Epithelial cell of prostate (primary cell): ENCODE measurements at places on chromosomes 7 and 10.

DNA sequence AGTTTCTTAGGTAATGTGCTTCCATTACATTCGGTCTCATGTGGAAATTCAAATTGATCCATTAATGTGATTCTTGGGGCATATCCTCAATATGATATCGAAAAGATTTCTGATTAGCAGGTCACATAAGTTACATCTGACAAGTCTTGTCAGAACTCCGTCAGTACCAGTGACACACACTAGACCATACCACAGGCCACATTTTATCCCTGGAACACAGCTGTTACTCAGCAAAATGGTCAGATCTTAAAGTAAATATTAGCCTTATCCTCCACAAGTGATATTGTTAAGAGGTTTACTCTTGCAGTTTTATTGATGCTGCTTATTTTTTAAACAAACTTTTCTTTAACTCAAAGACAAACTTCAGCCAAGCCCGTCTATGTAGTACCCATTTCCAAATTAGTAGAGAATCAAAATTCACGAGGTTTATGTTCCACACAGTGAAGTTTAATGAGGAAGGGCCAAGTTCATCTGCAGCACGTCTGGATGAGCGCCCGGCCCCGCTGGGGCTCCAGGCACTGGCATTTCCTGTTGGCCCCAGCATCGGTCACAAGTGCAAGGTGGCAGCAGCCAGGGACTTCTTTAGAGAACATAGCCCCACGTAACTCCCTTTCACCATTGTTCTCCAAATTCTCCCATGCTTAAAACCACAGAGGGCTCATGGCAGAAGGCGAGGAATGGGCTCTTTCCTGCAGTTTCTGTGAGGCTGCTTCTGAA lies 132.2 kb downstream of the VIPR2 start:
- DNase-seq, result no peak

- DNase-seq, result no peak
Measured at GRCh38 chr10:32893434-32893833, 64.6 kb downstream of the ITGB1 start.

GRCh38 chr7:42478717-42479116 lies 241.7 kb upstream of the GLI3 start:
- no peak for DNase-seq

- DNase-seq, result no peak
Measured at GRCh38 chr10:129415215-129416140, 51.6 kb upstream of the MGMT start.

DNA sequence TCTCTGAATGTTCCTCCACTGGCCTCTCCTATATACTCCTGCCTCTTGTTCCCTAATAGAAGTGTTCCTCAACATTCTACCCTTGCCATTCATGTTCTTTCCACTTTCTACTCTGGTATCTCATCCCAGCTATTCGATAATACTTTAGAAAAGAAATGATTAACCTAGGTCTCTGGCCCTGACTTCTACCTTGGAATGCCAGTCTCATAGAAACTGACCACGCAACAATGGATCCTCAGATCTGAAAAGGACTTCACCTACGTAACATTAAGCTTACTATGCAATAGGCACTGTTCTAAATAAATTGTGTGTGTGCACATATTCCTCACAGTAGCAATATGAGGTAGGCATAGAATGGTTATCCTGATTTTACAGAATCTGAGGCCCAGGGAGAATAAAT lies 234.5 kb downstream of the DNAJC1 start:
- no peak for DNase-seq

DNA sequence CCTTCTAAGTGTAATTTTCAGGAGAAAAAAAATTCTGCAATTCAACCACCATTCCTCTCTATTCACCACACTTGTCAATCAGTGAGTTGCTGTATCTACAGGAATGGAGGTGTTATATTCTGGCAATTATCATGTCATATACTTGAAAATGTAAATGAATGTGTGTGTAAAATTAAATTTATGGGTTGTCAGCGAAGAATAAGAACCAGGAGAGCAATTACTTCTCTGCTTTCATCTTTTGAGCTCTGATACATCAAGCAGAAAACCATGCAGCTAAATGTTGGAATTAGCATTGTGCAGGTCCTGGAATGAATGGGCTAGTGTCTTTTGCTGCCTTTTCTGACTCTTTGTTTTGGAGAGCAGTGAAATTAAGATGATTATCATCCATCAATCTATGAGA lies 207.6 kb downstream of the FOXP2 start:
- no peak for DNase-seq

DNA sequence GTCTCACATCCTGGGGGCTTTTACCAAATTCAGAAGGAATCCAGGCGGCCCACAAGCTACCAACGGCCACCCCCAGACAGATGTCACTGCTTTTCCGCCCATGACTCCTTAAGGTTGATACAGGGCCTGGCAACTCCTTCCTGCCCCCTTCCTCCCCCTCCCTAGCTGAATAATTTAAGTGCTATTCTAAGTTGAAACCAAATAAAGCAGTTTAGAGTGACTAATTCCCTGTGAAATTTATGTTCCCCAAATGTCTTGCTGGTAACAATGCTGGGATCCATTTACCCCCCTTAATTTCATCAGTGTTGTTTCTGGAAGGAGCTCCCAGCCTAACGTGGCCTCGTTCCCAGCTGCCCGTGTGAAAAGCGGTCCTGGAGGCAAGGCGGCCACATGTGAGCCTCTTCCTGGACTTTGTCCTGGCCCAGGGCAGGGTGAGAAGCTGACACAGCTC lies 109.6 kb downstream of the TMEM130 start:
- no peak for DNase-seq

GRCh38 chr7:15558756-15559155 lies 3.1 kb downstream of the AGMO start:
- DNase-seq, result no peak

DNA sequence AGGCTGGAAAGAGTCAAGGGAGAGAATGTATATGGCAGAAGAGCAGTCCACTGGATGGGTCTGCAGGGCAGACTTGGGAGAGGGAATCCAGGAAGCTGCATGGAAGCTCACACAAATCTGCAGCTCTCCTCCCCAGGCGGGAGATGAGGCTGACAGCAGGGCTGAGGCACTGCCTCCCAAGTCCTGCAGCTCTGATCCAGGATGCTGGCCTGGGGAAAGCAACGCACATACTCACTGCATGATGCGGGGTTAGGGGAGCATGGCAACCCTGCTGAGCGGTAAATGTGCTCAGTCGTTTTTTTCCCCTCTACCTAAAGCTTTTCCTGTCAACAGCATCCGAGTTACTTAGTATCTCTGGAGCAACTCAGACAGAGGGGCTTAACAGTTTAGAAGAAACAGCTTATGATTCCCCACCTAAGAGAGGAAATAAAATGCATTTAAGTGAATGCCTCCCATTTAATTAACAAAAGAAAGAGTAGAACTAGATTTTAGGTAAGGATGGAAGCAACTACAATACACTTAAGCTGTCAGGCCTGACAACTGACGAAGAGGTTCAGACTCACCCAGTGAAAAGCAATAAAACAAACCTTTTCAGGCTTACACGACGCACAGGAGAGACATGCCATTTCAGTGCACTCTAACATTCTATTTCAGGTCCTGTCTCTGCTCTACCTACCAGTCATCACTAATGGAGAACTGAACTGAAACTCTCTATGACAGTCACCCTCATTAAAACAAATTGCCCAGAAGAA lies 37.0 kb downstream of the CHCHD3 start:
- no peak for DNase-seq

- peak; percentile 33 for DNase-seq
Measured at GRCh38 chr7:88243345-88243909, 23.6 kb upstream of the SRI start.

GRCh38 chr7:26011039-26011696 lies 140.8 kb upstream of the NFE2L3 start:
- DNase-seq, result no peak

- no peak for DNase-seq
Measured at GRCh38 chr7:142773937-142774744, 3.4 kb downstream of the PRSS2 start.

- no peak for DNase-seq
Measured at GRCh38 chr10:30587522-30588031, 42.0 kb downstream of the LYZL2 start.

DNA sequence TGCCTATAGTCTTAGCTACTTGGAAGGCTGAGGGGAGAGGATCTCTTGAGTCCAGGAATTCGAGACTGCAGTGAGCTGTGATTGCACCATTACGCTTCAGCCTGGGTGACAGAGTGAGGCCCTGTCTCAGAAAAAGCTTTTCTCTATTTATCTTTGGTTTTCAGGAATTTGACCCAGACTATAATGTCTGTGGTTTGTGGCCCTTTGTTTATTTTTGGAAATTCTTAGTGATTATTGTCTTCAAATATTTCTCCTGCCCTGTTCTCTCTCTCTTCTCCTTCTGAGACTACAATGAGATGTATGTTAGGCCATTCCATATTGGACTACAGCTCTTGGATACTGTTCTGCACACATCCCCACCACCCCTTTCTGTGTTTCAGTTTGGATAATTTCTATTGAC lies 4.7 kb downstream of the MUC12 start:
- no peak for DNase-seq

DNA sequence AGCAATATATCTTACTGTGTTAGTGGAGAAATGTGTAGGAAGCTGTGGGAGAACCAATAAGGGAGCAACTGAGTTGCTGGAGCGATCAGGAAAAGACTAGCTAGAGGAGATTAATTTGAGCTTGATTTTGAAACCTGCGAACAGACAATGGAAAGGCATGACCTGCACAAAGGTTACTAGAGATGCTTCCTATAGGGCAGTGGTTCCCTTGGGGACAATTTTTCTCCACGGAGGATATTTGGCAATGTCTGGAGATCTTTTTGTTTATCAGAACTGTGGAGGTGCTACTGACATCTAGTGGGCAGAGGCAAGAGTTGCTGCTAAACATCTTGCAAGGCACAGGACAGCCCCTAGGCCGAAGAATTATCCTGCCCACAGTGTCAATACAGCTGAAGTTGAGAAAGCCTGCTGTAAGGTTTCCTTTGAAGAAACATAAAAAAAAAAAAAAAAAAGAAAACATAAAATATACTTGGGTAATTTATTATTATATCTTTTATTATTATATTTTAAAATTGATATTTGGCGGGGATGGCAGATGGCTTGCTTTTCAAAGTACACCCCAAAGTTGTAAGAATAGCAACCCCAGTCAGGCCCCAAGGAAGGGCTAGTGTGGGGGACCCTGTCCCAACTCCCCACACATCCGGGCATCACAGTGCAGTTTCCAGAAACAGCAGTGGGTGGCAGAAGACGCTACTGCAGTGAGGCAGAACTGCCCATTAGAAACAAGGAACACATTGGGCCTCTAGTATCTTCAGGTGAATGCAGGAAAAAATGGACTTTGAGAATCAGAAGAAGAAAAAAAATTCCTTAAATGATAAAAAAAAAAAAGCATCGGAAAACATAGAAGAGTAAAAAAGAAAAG lies 481.6 kb downstream of the SH2D4B start:
- DNase-seq, result no peak

DNA sequence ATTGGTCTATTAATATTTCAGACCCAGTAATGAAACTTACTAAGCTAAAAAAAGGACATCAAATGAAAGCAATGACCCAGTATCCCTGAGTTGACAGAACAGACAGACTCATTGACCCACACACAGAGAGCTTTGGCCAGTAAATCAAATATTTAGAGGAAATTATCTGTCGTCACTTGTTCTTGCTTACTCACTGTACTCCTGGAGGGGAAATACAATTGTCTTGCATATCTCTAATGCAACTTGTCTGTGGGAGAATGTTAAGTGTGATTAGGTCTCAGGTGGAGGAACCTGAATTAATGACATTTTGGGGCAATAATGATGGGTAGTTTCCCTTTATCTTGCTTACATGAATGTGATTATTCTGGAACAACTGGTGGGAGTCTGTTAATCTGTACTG lies 80.4 kb downstream of the CUBN start:
- DNase-seq, result no peak

DNA sequence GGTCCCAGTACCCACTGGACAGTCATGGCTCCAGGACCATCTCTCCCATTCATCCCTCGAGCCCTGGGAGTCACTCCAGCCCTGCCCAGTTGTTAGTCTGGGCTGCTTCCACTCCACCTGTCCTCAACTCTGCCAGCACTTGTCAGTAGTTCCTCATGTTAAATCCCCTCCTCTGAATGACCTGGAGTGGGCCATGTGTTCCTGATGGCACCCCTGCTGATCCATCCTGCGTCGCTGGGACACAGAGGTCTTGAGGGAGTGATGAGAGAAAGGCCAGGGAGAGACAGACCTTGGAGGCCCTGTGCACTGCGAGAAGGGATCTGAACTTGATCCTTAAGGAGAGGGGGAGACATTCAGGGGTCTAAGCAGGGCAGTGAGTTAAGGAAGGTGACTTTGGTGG lies 174.9 kb downstream of the GRID1 start:
- DNase-seq, result no peak

GRCh38 chr7:89067048-89067447 lies 271.5 kb upstream of the TEX47 start:
- no peak for DNase-seq

GRCh38 chr7:67636348-67637022 lies 639.9 kb downstream of the TYW1 start:
- DNase-seq, result no peak

GRCh38 chr7:106792233-106792926 lies 72.7 kb upstream of the PIK3CG start:
- no peak for DNase-seq

- no peak for DNase-seq
Measured at GRCh38 chr10:34677132-34677531, 138.0 kb downstream of the PARD3 start.

- DNase-seq, result no peak
Measured at GRCh38 chr10:87546210-87546609, 41.5 kb downstream of the MINPP1 start.

GRCh38 chr7:104956753-104957450 lies 57.1 kb upstream of the KMT2E start:
- DNase-seq, result peak; percentile 73

DNA sequence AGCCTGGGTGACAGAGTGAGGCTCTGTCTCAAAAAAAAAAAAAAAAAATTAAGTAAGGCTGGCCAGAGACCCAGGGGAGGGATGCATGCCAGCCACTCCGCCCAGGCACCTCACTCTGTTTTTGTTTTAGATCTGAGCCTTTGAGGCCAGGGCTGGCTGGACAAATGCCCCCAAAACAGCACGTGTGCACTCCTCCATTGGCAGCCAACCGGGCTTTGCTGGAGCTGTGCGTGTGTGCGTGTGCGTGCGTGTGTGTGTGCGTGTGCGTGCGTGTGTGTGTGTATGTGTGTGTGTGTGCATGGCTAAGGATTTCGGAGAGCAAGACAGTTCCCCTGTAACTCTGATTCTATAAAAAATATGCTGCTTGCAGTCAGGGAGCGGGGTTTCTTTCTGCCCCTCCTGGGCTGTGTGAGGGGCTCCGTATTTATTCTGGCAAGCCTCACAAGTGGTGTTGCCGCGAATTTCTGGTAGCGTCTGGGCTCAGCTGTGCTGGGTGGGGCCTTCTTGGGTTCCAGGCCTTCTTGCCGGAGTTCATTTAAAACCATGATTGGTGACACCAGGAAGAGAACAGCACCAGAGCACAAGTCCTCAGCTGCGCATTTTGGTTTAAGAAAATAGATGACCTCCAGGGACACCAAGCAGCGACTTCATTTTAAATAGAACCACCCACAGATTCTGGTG lies 28.1 kb upstream of the UNCX start:
- DNase-seq, result no peak

DNA sequence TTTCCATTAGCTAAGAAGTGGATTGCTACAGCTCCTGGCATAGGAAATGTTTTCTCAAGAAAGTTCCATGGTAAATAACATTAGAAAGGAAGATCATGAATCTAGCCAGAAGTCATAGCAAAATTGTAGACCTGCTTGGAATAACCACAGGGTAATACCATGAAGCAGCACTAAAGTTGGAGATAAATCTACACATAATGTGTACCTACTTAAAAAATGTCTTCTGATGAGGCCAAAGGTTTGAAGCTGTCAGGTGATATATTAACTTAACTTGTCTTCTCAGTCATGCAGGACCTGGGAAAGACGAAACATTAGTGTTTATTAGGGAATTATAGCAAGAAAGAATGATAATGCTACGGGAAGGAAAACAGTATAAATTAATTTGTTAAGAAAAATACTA lies 6.3 kb downstream of the CISD1 start:
- no peak for DNase-seq
